ENCODE measurements at places on chromosomes 6 and 20. TPM values are rescaled to one million over a fixed set of nuclear protein-coding genes. Genes with fewer than 3 reads are reported as not detected.

GRCh38 chr20:12028771-12029170 is 111.1 kb downstream of the BTBD3 start:
- ATAC-seq: no peak

- no peak for ATAC-seq
These were observed 802 bp upstream of the NRN1 start for GRCh38 chr6:6007366-6008088.

DNA sequence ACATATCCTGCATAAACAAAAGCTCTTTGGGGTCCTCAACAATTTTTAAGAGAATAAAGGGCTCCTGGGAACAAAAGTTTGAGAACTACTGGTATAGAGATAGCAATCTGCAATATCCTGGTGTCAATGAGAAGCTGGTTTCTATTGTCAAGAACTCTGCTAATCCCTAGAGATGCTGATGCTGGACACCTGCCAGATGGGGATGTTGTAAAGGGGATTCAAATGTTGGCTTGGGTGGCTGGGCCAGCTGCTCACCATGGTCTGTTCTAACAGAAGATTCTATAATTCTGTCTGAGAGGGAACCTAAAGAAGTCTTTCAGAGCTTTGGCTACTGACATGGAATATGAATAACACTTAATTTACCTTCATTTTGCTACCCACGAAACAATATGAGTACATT is 137.8 kb downstream of the BTBD9 start:
- ATAC-seq: no peak

DNA sequence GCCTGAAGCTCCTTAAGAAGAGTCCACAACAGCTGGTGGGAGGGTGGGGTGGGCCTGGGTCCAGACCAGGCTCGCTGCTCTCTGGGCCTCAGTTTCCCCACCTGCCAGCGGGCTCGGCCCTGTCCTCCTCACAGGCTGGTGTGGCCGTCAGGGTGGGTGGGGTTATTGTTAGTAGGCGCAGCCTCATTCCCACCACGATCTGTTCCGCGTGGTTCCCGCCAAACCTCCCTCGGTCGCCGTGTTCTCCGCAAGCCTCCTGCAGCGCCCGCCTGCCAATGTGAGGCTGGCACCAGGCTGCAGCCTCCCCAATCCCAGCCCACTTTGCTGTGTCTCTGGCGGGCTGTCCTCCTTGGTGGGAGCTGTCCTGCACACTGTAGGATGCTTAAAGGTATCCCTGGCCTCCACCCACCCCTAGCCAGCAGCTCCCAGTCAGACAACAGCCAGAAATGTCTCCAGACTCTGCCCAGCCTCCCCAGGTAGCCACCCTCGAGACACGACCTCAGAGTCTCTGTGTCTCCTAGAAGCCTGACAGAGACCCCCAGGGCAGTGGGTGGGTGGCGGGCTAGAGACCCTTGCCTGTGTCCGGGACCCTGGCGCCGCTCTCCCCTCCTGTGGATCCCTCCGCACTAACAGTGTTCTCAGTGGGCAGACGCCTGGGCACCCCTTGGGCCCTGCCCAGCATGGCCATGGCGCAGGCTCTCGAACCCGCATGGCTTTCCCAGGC is 15.3 kb downstream of the SLC17A9 start:
- ATAC-seq: no peak

DNA sequence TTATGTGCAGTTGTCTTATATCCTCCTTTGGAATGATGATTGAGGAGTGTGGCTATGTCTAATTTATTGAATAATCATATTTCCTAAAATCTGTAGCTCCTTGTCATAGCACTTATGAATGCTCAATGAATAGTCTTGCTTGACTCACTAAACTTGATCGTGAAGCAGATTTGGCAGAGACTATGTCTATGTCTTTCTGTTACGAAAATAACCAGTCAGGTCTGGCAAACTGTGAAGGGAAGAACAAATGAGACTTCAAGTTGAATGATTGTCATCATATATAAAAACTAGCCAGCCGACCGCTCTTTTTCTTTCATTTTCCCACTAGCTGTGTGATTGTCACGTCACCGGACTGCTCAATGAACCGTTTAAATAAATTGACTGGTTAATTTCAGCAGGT is 1303.9 kb upstream of the GJE1 start:
- ATAC-seq: no peak

SEMG1 gene
- total RNA-seq: not detected

CYP39A1 gene
- 55.9 TPM for total RNA-seq

Measured in gastroesophageal sphincter (tissue), 4 donors.